ENCODE measurements at places on chromosomes 1 and 21. TPM values are rescaled to one million over a fixed set of nuclear protein-coding genes. Genes with fewer than 3 reads are reported as not detected.

- no peak overlapping the region for H3K4me3 ChIP-seq
- H3K27ac ChIP-seq, result no peak overlapping the region
- peaks cover 58% of the 10 kb centered on the region for H3K4me1 ChIP-seq
- no peaks in the 10 kb centered on the region for H3K27me3 ChIP-seq
Observed at GRCh38 chr1:235290740-235291502, 37.1 kb downstream of the ARID4B start.

GRCh38 chr1:41419584-41420295 is 58.5 kb downstream of the FOXO6 start:
- no peaks in the 10 kb centered on the region for H3K4me1 ChIP-seq
- no peak for DNase-seq
- H3K4me3 ChIP-seq, result no peak overlapping the region
- no peak overlapping the region for H3K27ac ChIP-seq
- peaks cover 11% of the 10 kb centered on the region for H3K27me3 ChIP-seq
- H3K36me3 ChIP-seq, result no peaks in the 10 kb centered on the region

GRCh38 chr1:92461364-92462097 is 25.2 kb downstream of the GFI1 start:
- no peak overlapping the region for H3K27ac ChIP-seq
- H3K4me1 ChIP-seq, result peaks cover 52% of the 10 kb centered on the region
- no peaks in the 10 kb centered on the region for H3K27me3 ChIP-seq
- DNase-seq, result no peak

GRCh38 chr1:29237852-29238619 is 1.7 kb downstream of the PTPRU start:
- DNase-seq, result no peak
- H3K27ac ChIP-seq, result no peak overlapping the region
- peaks cover 4% of the 10 kb centered on the region for H3K36me3 ChIP-seq
- H3K27me3 ChIP-seq, result peaks cover 50% of the 10 kb centered on the region
- H3K4me3 ChIP-seq, result peak overlapping the region; percentile 68

- H3K4me1 ChIP-seq, result no peaks in the 10 kb centered on the region
- no peak overlapping the region for H3K4me3 ChIP-seq
- peaks cover 4% of the 10 kb centered on the region for H3K27me3 ChIP-seq
- H3K36me3 ChIP-seq, result no peaks in the 10 kb centered on the region
- no peak overlapping the region for H3K27ac ChIP-seq
Observed at GRCh38 chr1:66637146-66637545, 103.2 kb downstream of the SGIP1 start.

Gene TOR3A
- 35.7 TPM for total RNA-seq

Gene NECTIN4
- total RNA-seq, result not detected

Gene TSSK3
- 0.90 TPM for total RNA-seq

Gene KIRREL1
- total RNA-seq, result not detected

Gene CLDN17
- not detected for total RNA-seq

Gene RHOU
- total RNA-seq, result 0.57 TPM
